ENCODE measurements at places on chromosomes 1 and 21.

DNA sequence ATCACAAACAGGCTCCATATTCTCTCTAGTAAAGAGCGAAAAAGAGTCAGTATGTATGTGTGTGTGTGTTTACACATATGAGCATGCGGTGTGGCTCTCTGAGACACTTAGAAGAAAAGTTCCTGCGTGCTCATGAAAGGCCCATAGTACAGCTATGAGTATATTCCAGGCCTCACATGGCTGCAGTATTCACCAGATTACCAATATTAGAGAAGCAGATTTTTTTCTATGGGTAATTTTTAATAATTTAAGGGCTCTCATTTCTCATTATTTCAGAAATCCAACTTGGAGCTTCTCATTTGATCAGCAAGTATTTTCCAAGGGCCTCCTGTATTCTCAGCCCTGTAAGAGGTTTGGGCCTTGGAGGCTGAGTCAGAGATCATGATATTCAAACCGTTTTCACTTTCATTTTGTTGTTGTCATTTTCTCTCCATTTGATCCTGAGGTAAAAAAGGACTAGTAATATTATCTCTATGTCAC, 232.9 kb upstream of the SGIP1 start:
- DNase-seq: peak; percentile 77

- DNase-seq: no peak
These were observed 311.0 kb upstream of the CXADR start for GRCh38 chr21:17201741-17202260.

- DNase-seq: no peak
These were observed 28.9 kb downstream of the ZSCAN20 start for GRCh38 chr1:33501309-33501708.

- DNase-seq: no peak
These were observed 47.8 kb downstream of the UROD start for GRCh38 chr1:45059829-45060228.

GRCh38 chr1:20440785-20441200, 45.2 kb downstream of the CAMK2N1 start:
- peak; percentile 44 for DNase-seq

GRCh38 chr1:201171063-201172036, 17.1 kb upstream of the TMEM9 start:
- DNase-seq: peak; percentile 86

DNA sequence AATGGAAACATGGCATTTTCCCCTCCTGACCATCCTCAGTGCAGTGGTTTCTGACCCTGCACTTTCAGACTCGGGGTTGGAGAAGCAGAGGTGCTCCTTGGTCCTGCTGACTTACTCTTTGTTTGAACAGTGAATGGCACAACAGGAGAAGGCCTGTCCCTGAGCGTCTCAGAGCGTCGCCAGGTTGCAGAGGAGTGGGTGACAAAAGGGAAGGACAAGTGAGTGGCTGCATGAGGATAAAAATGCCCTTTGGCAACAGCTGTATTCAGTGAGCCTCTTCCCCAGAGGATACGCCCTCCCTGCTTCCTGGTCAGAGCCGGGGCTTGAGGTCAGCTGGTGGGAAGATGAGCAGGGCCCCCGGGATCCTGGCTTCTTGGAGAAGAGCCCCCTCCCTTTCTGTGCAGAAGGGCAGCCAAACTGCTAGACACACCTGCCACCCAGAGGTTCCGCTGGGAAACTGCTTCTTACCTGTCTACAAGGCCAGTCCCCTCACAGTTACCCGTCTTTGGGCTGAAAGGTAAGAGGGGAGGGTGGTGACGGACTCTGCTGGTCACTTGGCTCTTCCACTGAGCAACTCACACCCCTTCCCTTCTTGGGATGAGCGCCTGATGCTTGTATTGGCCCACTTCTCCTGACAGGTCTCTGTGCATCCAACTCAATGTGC, 16.6 kb downstream of the NPL start:
- DNase-seq: no peak

DNA sequence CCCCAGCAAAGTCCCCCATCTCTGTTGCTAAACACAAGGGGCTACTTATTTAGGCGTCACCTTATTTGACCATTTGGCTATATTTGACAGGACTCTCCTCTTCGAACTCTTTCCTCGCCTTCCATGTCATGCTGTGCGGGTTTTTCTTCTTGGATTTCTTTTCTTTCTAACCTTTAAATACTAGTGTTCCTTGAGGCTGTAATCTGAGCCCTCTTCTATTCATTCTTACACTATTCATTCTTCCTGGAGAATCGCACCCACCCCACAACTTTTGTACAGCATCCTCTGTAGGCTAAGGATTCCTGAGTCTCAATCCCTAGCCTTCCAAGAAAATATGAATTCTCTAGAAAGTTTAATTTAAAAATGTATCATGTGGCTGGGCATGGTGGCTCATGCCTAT, 61.7 kb upstream of the C1orf115 start:
- no peak for DNase-seq
